ENCODE measurements at places on chromosomes 11 and 22. TPM values are rescaled to one million over a fixed set of nuclear protein-coding genes. Genes with fewer than 3 reads are reported as not detected.
A peak's percentile ranks its signal among the peaks of the same experiment; 100 is the strongest.

DNA sequence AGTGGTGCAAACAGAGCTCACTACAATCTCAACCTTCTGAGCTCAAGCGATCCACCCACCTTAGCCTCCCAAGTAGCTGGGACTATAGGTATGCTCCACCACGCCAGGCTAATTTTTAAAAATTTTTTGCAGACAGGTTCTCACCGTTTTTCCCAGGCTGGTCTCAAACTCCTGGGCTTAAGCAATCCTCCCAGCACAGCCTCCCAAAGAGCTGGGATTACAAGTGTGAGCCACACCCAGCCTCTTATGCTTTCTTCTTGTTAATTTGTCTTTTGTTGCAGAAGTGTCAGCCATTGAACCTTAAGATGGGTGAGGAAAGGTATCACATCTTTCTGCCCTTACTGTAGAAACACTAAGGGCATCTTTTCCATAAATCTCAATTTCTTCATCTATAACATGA, 34.9 kb downstream of the DENND5A start:
- no peaks in the 10 kb centered on the region for H3K27me3 ChIP-seq
- H3K4me3 ChIP-seq: no peak overlapping the region
- DNase-seq: no peak
- H3K4me1 ChIP-seq: no peaks in the 10 kb centered on the region

The TNNT3 gene
- 19.7 TPM for total RNA-seq

DNA sequence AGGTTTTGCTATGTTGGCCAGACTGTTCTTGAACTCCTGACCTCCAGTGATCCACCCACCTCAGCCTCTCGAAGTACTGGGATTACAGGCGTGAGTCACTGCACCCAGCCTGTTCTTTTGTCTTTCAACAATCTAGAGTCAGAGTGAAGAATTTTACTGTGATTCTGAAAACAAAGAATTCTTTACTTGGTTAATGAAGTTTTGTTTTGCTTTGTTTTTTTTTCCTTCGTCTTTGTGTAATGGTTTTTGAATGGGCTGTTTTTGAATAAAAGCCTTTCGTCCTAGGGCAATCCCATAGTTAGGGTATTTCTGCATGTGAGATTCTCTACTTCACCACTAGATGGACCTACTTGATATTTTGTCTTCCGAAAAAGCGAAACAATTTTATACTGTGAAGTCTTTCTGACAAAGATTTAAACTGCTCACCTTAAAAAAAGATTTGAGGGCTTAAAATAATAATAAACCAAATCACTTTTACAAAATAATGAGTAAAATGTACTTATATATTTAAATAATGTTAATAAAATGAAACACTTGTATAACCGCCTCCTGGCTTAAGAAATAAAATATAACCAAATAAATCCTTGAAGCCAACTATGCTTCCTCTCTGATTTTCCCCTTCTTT, 43.4 kb upstream of the SC5D start:
- H3K27me3 ChIP-seq: no peaks in the 10 kb centered on the region
- no peaks in the 10 kb centered on the region for H3K4me1 ChIP-seq
- no peak overlapping the region for H3K27ac ChIP-seq
- no peaks in the 10 kb centered on the region for H3K36me3 ChIP-seq
- peak; percentile 41 for DNase-seq
- no peak overlapping the region for H3K4me3 ChIP-seq

DNA sequence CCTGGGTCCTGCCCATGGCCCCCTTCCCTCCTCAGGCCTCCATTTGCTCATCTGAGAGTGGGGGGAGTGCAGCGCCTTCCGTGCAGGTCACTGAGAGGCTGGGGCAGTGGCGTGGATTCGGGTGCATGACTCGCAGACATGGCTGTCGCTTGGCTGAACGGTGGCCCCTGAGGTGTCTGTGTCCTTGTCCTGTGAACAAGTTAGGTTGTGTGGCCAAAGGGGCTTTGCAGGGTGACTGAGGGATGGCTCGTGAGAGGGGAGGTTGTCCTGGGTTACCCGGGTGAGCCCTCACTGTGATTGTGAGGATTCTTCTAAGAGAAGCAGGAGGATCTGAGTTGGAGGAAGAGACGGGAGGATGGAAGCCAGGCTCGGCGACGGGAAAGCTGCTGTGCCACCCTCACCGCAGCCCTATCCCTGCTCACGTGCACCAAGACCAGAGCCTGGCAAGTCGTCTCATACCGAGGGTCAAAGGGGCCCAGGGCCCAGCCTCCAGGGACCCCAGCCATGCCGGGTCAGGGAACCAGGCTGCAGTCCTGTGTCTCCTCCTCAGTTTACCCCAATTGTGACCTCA, 79.1 kb downstream of the KCNQ1 start:
- no peak overlapping the region for H3K4me3 ChIP-seq
- no peaks in the 10 kb centered on the region for H3K36me3 ChIP-seq
- no peaks in the 10 kb centered on the region for H3K4me1 ChIP-seq

DNA sequence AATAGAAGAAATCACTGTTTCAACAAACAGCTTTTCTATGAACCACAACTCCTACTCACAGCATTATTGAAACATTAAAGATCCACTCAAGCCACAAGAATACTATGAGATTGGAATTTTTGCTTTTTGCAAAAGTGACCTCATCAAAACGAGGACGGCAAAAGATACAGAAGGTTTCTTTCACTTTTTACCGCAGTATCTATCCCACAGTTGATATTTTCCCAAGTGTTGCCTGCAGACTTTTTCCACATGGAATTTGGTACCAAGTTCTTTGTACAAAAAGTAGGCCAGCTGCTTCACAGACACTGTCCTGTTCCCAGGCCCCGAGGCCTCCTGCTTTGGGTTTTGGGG, 204.0 kb downstream of the TBC1D22A start:
- no peaks in the 10 kb centered on the region for H3K36me3 ChIP-seq
- no peaks in the 10 kb centered on the region for H3K4me1 ChIP-seq
- no peak overlapping the region for H3K4me3 ChIP-seq

The ZBED5 gene
- 146 TPM for total RNA-seq

The SLC3A2 gene
- total RNA-seq: 226 TPM

- no peak overlapping the region for H3K4me3 ChIP-seq
- no peaks in the 10 kb centered on the region for H3K27me3 ChIP-seq
- no peak for DNase-seq
- no peaks in the 10 kb centered on the region for H3K36me3 ChIP-seq
Observed at GRCh38 chr11:15801616-15802015, 554.7 kb downstream of the SOX6 start.

DNA sequence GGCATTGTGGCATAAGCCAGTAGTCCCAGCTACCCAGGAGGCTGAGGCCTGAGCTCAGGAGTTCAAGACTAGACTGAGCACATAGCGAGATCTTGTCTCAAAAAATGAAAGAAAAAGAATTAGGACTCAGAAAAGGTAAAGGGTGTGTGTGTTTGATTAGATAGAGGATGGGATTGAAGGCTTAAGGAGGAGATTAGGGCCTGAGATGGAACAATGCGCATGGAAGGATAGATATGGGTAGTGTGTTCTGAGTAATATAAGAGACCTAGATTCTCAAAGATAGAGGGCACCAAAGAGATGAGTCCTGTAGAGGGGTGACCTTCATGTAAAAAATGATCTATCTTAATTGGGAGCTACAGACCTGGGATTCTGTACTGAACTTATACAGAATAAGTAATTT, 17.3 kb upstream of the RAB30 start:
- peaks cover 4% of the 10 kb centered on the region for H3K4me1 ChIP-seq
- H3K27ac ChIP-seq: no peak overlapping the region
- H3K4me3 ChIP-seq: no peak overlapping the region
- H3K36me3 ChIP-seq: no peaks in the 10 kb centered on the region

DNA sequence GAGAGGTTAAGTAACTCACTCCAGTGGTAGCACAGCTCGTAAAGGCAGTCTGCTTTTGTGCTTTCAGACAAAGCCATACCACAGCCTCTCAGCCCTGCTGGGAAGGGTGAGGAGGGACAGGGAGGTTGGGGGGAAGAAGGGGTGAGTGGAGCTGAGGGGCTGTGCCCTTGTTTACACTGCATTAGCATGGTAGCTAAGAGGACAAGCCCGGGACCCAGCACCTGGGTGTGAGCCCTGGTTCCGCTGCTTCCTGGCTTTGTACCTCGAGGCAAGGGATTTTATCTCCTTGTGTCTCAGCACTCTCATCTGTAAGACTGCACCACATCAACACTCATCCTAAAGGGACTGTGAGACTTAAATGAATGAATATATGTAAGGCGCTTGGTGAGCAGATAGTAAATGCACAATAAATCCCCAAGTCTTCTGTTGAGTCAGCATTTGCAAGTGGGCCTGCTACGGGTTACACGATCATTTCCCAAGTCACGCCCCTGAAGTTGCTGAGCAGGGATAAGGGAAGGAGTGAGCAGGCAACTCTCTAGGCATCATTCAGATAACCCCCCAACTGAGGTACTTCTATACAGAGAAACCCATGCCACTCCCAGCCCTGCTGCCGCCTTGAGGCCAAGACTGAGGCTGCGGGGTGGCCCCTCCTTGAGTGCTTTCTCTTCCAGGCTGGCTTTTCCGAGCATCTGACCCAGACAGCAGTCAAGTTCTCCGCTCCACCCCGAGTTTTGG, 7.5 kb downstream of the RASD2 start:
- H3K4me1 ChIP-seq: peaks cover 7% of the 10 kb centered on the region
- no peaks in the 10 kb centered on the region for H3K36me3 ChIP-seq
- H3K27me3 ChIP-seq: no peaks in the 10 kb centered on the region
- H3K4me3 ChIP-seq: no peak overlapping the region
- no peak for DNase-seq

DNA sequence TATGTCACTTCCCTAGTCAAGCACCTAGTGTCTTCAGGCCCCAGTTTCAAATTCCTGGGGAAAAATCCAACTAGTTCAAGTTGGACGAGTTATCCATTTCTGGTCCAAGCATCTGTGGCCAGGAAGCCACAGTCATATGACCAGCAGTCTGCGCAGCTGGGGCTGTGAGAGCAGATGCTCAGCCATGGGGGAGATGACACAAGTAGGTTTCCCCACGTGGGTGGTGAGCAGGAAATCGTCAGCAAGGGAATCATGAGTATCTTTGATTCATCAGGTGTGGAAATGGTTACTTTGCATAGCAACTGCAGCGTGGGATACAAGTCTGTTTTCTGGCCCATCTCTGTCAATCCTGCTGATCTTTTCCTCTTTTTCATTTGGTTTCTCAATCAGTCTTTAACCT, 185.3 kb downstream of the C11orf91 start:
- DNase-seq: no peak
- no peak overlapping the region for H3K27ac ChIP-seq
- no peaks in the 10 kb centered on the region for H3K27me3 ChIP-seq

The P4HA3 gene
- total RNA-seq: not detected

DNA sequence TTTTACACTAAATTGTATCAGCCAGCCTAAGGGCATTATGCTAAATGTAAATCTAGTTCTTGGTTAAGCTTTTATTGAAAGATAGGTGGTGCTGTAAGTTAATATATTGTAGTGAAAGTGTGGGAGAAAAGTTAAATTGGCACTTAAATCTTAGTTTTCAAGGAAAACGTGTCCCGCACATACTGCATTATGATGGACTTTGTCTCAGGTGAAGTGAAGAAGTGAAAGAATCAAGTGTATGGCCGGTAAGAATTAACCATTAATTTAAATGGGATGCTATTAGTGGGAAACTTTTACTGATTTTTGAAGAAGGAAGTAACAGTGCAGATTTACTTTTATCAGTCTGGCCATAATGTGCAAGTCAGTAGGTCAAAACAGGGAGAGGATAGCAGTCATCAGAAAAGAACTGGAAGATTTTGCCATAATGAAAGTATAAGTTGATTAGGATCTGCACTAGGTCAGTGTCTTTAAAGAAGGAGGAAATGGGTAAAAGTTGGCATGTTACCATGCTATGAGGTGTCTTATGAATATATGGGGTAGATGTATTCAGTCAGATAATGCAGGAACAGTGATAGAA, 81.6 kb downstream of the PDHX start:
- no peak for DNase-seq
- peak overlapping the region; percentile 8 for H3K27ac ChIP-seq
- H3K4me1 ChIP-seq: peaks cover 15% of the 10 kb centered on the region
- no peaks in the 10 kb centered on the region for H3K27me3 ChIP-seq
- no peaks in the 10 kb centered on the region for H3K36me3 ChIP-seq

DNA sequence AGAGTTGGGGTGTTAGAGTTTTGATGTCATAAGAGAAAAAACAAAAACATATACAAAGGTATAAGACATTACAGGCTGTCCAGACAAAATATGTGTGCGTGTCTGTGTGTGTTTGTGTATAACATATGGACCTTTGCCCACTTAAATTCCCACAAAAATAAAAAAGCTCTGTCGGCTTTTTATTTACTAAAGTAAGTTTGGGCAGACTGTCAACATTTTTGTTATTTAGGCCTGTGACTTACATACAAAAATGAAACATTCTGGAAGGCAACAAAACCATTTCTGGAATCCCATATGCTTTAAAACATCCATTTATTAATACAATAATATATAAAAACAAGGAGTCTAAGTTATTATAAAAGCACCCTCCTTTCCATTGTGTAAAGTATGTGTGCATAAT, 960.1 kb upstream of the FAT3 start:
- H3K27me3 ChIP-seq: no peaks in the 10 kb centered on the region
- no peaks in the 10 kb centered on the region for H3K4me1 ChIP-seq
- no peak overlapping the region for H3K27ac ChIP-seq
- DNase-seq: no peak

The CYP2R1 gene
- 14.7 TPM for total RNA-seq

GRCh38 chr22:48490500-48491411, 1336.9 kb downstream of the BRD1 start:
- no peak overlapping the region for H3K4me3 ChIP-seq
- no peak overlapping the region for H3K27ac ChIP-seq

- H3K27ac ChIP-seq: no peak overlapping the region
- no peaks in the 10 kb centered on the region for H3K4me1 ChIP-seq
- no peaks in the 10 kb centered on the region for H3K27me3 ChIP-seq
- H3K36me3 ChIP-seq: no peaks in the 10 kb centered on the region
Observed at GRCh38 chr11:13118650-13119049, 109.5 kb downstream of the RASSF10 start.

DNA sequence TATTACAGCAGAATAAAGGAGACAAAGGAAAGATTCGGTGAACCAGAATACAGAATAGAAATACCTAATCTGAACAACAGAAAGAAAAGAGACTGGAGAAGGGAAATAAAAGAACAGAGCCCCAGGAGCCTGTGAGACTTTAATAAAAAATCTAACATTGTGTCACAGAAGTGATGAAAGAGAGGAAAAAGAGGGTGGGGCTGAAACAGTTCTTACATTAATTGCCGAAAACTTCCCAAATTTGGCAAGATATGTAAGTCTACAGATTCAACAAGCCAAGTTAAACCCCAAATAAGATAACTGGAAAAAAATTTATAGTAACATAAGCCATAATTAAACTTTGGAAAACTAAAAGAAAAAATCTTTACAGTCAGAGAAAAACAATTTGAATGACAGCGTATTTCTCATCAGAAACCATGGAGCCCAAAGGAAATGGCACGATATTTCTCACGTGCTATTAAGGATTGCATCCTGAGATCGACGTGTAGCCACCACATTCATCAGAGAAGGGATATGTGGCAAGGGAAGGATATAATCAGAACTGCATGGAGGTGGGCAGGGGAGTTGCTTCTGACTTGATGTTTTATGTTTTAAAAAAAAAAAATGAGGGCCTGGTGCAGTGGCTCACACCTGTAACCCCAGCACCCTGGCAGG, 73.9 kb downstream of the SGSM3 start:
- no peaks in the 10 kb centered on the region for H3K4me1 ChIP-seq
- H3K27ac ChIP-seq: peak overlapping the region; percentile 35
- H3K36me3 ChIP-seq: no peaks in the 10 kb centered on the region
- no peak overlapping the region for H3K4me3 ChIP-seq
- no peaks in the 10 kb centered on the region for H3K27me3 ChIP-seq
